NCI-H1092 (cell line): ENCODE measurements at places on chromosomes 1 and 21.

DNA sequence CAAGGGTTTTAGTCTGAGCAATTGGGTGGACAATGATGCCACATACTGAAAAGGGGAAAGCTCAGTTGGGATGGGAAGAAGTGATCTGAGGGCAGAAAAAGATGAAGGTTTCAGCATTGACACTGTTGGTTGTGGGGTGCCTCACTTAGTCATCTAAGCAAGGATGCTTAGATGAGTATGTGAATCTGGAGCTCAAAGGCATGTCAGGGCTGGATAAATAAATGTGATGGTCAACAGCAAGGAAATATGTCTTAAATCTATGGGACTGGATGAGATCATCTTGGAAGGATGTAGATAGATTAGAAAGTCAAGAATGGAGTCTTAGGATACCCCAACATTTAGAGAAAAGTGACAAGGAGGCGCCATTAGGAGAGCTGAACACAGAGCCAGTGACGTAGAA, 114.6 kb downstream of the ZBTB18 start:
- DNase-seq = no peak

DNA sequence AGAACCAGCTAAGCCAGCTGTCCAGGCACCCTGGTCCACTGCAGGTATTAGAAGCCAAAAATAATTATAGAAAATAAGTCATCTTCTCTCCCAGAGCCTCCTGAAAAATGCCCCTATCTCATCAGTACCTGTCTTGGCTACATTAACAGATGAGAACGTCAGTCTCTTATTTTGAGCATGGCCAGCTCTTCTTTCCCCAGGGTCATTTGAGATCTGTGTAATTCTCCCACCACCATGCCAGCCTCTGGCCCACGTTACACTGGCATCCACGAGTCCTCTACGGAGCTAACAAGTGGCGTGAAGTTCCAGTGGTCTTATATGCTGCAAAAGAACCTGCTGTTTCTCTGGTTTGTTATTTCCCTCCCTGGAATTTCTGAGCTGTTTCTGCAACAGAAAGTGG, 118.0 kb downstream of the ATP5PO start:
- DNase-seq = no peak

DNA sequence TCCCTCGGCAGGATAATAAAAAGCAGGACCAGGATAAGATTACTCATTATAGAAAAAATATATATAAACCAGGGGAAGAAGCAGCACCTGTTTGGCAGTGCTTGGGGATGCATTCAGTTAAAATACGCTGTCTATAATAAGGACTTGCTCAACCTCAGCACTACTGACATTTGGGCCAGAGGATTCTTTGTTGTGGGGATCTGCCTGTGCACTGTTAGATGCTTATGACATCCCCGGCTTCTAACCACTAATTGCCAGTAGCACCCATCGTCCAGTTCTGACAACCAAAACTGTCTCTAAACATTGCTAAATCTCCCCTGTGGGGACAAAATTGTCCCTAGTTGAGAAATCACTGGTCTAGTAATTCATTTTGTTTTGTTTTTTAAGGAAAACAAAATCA, 242.1 kb downstream of the SLC45A1 start:
- no peak for DNase-seq

GRCh38 chr1:242523719-242524570, 552 bp downstream of the PLD5 start:
- peak; percentile 45 for DNase-seq

GRCh38 chr1:82392513-82392912, 591.8 kb downstream of the ADGRL2 start:
- DNase-seq = no peak

DNA sequence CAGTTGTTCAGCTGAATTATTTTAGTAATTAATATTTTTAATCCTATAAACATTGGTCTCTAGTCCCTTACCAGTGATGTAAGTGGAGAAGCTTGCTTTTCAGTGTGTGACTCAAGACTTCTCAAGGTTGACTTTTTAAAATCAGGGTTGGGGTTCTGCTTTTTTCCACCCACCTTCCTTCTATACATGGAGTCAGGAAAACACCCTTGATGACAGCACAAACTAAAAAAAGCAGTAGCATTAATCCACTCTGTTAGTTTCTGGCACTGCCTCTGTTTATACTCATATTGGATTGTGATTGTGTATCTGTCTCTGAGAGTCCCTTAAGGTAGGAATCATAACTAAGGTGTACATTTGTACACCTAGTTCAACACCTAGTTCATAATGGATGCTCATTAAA, 8.3 kb upstream of the PLEKHO1 start:
- no peak for DNase-seq

DNA sequence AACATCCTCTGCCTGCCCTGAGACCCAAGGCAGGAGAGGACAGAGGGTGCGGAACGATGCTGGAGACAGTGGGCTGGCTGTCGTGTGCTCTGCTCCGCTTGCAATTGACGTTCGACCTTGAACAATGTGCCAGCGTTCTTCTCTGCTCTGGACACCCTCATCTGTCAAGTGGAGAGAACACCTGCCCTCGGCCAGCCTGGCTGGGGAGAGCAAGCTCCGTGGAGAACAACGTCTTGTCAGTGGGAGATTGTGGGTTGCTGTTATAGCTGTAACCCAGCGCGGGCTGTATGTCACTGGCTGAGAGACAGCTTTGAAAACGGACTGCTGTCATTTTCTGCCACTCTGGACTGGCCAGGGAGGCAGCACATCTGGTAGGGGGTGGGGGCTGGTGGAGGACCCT, 14.7 kb downstream of the KIAA1614 start:
- DNase-seq = peak; percentile 75

DNA sequence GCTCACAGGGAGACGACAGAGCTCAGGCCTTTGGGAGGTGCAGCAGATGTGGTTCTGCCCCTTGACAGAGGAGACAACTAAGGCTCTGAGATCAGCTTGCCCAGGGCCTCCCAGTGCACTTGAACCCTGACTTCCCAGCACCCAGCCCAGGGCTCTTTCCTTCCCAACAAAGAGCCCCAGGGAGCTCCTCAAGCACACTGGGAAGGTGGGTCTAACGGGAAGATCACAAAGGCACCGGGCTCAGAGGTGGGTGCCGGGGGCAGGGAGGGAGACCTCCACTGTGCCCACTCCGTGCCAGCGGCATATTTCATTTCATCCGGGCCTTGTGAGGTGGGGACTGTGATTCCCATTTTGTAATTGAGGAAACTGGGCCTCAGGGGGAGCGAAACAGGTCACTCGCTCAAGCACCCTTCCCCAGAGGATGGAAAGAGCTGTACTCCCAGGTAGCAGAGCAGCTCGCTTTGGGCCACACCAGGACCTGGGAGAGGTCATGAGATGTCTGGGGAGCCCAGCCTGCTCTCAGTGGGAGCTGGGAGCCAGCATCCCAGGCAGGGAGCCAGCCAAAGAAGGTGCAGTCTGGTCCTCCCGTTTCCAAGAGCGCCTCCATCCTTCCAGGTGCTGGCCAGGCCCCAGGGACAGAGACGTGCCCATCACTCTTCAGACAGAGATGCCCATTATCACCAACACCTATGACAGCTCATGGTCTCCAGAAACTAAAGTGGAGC, 82.3 kb downstream of the SYT2 start:
- no peak for DNase-seq

- no peak for DNase-seq
Measured at GRCh38 chr1:33654267-33654834, 181.9 kb downstream of the ZSCAN20 start.

- DNase-seq = no peak
Measured at GRCh38 chr1:40844079-40844478, 18.1 kb downstream of the CITED4 start.

DNA sequence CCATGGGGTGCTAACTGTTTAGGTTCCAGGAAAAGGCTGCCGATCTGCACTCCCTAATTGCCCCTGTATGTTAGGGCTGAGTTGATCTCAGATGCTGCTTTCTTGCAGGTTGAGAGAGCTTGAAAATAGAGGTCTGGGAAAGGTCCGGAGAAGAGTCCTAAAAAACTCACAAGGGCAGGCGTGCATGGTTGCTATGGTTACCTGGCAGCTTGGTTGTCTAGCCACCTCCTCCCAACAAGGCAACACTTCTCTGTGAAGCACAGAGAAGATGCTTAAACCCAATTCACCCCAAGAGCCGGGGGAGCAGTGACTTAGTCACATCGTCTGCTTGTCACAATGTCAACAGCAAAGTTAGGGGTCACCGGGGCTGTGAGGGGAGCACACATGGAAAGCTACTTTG, 31.0 kb upstream of the LRRC52 start:
- no peak for DNase-seq

DNA sequence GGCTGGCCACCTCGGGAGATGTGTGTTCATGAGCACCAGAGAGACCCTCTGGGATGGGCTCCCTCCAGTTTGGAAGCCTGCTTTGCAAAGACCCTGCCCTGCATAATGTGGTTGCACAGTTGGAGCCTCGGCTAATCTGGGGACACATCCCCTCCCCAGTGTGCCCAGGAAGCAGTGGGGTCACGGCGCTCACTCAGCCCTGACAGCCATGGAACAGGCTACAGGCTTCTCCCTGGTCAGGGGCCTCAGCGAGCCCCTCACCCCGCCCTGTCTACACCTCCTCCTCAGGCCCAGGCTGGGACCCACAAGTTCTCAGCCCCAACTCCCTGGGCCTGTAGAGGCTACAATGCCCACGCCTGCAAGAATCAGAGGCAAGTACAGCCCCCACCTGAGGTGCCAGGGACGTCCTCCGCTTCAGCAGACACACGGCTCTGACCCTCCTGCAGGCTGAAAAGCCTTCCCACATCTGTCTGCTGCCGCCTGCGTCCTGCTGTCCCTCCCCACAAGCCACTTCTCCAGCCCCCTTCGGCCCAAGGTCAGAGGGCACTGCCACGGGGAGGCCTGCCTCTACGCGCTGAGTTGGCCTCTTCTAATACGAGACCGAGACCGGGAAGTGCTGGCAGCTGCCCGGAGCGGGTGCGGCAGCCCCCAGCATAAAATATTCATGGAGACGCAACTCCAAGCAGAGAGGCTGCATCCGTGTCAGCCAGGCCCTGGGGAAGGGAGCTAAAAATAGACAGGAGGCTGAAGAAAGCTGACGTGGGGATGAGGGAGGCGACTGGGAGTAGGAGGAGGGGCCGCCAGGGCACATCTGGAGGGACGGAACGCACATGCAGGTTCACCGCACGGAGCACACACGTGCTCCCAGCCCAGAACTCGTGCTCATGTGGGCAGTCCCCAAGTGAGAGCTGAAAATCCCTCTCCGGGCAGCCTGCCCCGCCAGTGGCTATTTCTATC, 15.2 kb upstream of the GPR153 start:
- DNase-seq = peak; percentile 61

DNA sequence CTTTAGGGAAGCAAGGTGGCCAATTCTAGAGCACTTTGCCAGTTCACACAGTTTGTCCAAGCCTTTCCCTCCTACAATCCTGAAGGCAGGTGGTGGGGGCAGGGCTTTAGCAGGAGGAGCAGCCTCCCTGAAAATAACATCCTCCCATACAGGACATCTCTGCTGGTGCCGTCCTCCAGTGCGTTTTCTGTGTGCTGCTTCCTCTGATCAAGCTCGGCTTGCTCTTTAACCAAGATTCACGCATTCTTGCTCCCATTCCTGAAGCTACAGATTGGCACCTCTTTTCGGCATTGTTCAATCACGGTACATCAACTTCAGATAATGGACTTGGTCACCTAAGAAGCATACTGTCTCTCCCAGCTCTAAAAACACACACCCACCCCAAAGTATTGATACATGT, 7.5 kb upstream of the DPT start:
- no peak for DNase-seq

- no peak for DNase-seq
Measured at GRCh38 chr1:51518033-51518585, 957 bp downstream of the EPS15 start.

DNA sequence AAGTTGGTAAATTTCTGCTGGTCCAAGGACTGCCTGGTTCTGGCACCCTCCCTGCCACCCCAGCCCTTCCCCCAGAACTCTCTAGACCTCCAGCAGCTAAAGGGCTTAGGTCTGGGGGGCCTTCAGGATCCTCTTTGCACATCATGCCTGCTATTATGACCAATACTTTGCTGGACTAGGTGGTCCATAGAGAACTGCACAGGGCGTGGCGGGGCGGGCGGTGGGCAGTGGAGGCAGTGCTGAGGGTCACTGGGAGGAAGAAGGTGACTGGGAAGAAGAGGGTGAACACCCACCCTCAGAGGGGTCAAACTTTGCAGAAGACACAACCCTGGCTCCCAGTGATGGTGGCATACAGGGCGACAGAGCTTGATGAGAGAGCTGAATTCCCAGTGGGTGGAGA, 18.2 kb downstream of the CDK18 start:
- no peak for DNase-seq

DNA sequence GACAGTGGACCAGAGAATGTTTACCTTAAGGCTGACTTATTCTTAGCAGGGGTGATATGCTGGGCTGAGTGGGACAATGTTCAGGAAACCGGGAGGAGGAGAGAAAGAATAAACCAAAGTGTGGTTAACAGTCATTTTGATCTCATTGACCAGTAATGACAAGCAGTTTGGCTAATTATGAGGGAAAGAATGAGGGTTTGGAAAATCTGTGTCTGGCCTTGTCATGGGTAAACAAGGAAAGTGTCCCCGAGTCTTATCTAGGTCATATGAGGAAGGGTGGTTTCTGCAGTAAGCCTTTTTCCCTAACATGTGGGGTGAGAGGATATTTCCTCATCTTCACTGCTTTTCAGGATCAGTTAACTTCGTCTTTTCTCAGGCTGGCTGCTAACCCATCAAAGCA, 155.0 kb downstream of the TPR start:
- DNase-seq = no peak

DNA sequence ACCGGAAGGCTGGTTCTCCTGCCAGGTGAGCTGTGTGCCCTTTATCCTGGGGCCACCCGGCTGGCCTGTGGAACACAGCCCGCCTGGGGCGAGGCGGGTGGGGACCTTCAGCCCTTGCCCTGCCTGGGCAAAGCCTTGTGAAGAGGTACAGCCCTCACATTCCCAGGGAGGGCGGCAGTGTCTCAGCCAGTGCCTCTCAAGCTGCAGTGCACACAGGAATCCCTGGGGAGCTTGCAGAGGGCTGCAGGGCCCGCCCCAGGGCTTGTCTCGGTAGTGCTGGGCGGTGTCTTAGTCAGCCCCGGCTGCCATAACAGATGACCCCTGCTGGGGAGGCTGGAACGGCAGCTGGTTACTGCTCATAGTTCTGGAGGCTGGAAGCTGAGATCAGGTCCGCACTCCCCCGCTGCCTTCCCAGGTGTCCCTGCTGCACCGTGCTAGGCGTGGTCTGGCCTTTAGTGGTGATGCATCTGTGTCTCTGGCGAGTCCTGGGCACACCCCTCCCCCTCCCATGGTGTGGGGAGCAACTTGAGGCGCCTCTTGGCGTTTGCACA, 12.6 kb downstream of the DFFB start:
- no peak for DNase-seq

DNA sequence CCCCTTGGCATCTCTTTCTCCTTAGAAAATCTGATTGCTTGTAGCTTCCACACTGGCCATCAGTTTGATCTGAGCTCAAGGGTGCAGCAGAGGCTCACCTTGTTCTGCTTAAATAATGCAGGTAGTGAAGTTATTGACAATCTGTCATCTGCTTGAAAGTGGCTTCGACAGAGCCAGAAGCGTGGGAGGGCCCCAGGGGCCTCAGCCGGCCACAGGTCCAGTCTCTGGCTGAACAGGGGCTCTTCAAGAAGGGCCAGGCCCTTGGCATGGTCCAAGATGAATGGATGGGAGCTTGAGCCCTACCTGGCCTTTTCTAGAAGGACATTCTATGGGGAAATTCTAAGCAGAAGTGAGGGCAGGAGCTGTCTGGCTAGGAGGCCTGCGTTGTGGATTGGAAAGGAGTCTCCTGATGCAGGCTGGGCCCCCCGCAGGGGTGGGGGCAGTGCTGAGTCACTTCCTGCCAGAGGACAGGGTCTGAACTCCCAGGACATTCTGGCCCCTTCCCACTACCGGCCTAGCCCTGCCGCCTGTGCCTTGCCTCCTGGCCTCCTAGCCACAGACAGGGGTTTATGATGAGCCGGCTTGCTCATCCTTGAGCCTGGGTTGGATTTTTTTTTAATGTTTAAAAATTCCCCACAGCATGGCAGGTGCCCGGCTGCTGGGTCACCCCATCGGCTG, 162.3 kb upstream of the VAMP3 start:
- no peak for DNase-seq
